ENCODE measurements at places on chromosomes 4 and X. TPM values are rescaled to one million over a fixed set of nuclear protein-coding genes. Genes with fewer than 3 reads are reported as not detected.

RAI2 gene
- total RNA-seq, result 0.17 TPM

APLN gene
- 0.26 TPM for total RNA-seq

DNA sequence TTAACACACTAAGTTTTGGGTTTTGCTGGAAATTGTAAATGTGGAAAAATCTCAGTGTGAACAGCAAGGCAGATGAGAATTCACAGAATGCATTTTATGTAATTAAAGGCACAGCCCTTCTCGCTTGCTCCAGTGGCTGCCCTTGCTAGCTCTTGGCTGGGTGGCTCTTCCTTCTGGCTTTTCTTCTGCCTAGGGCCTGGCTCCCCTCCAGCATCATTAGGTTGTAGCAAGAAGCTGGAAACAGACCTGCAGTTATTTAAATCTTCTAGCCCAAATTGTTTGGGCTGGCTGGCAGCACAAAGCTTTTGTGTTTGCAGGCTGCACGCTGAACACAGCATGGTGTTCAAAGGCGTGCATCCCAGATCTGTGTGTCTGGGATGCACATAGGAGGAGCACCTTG, 56.5 kb downstream of the LIMCH1 start:
- no peaks in the 10 kb centered on the region for H3K36me3 ChIP-seq
- DNase-seq, result no peak
- H3K4me1 ChIP-seq, result no peaks in the 10 kb centered on the region
- H3K27me3 ChIP-seq, result peaks cover 2% of the 10 kb centered on the region
- H3K27ac ChIP-seq, result no peak overlapping the region

- DNase-seq, result no peak
- no peaks in the 10 kb centered on the region for H3K4me1 ChIP-seq
- H3K36me3 ChIP-seq, result no peaks in the 10 kb centered on the region
- H3K4me3 ChIP-seq, result no peak overlapping the region
- H3K27me3 ChIP-seq, result peaks cover 2% of the 10 kb centered on the region
These were observed 273.2 kb upstream of the EMCN start for GRCh38 chr4:100790836-100791615.

All from activated T-helper 1 cell treated with anti-CD3 and anti-CD28 coated beads, Interleukin-12 subunit alpha, Interleukin-12 subunit beta, Interleukin-2, Interleukin-4 antibody, amounts not matched to agents 30 ng/mL and 10 ng/mL and 1 ng/mL, durations not matched to agents 14 hours and 24 hours and 36 hours (primary cell).